ENCODE measurements at places on chromosomes 11 and 22.
A peak's percentile ranks its signal among the peaks of the same experiment; 100 is the strongest.

GRCh38 chr22:21865041-21865440 is 2.4 kb downstream of the MAPK1 start:
- DNase-seq, result peak; percentile 93

GRCh38 chr11:132559331-132560036 is 972.8 kb downstream of the OPCML start:
- no peak for DNase-seq

DNA sequence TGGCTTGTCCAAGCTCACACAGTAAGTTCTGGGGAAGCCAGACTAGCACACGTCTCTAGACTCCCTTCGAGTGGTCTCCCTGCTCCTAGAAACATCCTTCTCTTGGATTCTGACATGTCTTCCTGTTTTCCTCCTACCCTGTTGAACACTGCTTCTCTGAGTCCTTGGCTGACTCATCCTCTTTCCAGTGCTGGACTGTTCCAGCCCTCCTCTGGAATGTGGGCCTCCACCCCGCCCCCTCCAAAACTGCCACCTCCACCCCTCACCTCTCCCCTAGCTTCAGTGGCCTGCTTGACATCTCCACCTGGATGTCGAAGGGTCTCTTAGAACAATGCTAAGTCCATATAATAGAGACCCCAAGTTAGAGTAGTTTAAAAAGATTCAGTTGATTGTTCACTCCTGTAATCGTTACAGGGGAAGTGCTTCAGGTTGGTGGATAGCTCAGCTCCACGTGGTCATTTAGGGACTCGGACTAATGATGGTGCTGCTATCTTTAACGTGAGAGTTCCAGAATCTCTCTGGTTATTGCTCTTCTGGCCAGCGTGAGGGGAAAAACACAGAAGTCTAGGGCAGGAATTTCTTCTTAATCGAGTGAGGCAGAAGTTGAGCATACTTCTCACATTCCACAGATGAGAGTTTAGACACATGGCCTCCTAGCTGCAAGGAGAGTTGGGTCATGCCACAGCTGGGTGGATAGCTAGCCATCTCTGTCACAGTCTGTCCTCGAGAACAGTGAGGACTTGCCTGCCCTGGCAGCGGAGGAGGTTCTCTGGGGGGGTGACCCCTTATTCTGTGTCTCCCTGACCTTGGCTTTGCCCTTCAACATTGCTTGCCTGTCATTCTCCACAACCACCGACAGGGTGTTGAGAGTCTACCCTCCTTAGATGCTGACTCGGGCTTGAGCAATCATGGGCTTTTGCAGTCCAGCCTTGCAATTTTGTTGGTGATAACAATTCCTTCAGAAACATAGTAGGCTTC is 4.7 kb upstream of the C11orf96 start:
- DNase-seq, result peak; percentile 77

DNA sequence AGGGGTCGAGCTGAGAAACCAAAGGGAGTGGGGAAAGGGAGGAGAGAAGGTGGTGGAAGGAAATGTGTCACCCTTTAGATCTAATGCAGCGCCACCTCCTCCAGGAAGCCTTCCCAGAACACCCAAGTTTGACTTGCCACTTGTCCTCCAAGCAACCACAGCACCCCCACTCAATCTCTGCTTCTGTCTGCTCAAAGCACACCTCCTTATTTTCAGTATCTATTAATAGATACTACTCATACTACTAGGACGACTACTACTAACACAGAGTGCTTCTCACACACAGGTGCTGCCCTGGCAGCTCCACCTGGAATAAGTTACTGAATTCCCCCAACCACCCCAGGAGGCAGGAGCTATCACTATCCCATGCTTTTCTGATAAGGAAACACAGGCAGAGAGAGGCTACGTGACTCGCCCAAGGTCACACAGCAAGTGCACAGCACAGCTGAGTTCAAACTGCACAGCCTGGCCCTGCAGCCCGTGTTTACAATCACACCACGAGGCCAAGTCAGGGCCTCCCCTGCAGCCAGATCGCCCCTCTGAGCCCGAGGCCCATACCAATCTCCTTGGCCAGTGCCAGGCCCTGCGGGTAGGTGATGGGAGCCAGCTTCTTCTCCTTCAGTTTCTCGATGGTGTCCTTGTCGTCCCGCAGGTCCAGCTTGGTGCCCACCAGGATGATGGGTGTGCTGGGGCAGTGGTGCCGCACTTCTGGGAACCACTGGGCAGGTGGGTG is 13.2 kb downstream of the RAC2 start:
- peak; percentile 21 for DNase-seq

GRCh38 chr22:28096161-28096560 is 177.1 kb upstream of the PITPNB start:
- no peak for DNase-seq

DNA sequence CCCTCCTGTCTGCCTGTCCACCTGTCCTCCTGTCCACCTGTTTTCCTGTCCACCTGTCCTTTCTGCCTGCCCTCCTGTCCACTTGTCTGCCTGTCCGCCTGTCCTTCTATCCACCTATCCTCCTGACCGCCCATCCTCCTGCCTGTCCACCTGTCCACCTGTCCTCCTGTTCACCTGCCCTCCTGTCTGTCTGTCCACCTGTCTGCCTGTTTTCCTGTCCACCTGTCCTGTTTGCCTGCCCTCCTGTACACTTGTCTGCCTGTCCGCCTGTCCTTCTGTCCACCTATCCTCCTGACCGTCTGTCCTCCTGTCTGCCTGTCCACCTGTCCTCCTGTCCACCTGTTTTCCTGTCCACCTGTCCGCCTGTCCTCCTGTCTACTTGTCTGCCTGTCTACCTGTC is 682.8 kb downstream of the TBC1D22A start:
- DNase-seq, result no peak

GRCh38 chr11:10117709-10118351 is 176.2 kb downstream of the SBF2 start:
- DNase-seq, result peak; percentile 58

GRCh38 chr11:47204637-47204989 is 10.2 kb upstream of the DDB2 start:
- DNase-seq, result peak; percentile 50

DNA sequence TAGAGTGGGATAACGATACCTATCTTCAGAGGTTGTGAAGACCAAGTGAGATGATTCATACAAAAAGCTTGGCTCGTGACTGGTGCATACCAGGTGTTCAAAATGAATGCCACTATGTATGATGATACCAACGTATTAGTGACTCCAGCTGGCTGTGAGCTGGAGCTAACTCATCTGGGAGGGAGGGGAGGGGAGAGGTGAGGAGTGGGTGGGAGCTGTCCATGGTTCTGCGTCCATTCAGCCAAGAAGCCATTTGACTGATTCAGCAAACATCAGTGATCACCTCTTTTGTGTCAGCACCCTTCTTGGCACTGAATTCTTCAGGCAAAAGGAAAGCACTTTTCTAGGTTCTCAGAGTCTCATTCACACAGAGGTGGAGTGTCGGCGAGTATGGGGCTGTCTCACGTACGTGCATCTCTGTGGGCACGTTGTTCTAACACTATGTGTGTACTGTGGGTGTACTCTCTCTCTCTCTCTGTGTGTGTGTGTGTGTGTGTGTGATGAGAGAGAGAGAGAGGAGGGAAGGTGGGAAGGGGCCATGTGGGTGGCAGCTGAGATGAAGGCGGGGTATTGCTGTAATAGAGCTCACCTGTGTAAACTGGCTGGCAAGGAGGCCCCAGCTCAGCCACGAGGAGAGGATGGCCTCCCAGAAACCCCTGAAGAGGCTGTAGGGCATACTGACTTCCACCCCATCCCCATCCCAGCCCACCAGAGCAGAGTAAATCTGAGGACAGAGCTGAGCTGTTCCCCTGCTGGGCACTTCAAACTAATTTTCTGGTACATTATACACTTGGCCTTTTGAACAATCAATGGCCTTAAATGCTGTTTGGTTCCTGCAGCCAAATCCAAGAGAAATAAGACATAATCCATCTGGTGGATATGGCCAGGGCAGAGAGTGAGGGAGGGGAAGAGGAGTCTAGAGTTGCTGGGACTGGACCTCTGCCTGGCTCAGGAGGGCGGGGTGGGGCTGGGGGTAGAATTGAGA is 96.1 kb upstream of the THY1 start:
- peak; percentile 41 for DNase-seq

- no peak for DNase-seq
These were observed 3.3 kb downstream of the BLID start for GRCh38 chr11:122112470-122113365.
